ENCODE measurements at places on chromosomes 1 and 21.

- peak; percentile 80 for DNase-seq
Observed at GRCh38 chr1:181768211-181768929, 285.1 kb downstream of the CACNA1E start.

GRCh38 chr1:167934426-167935215, 1.9 kb upstream of the DCAF6 start:
- DNase-seq: no peak

GRCh38 chr1:190377294-190377693, 100.4 kb downstream of the BRINP3 start:
- DNase-seq: no peak

GRCh38 chr1:205438213-205439158, 16.6 kb upstream of the LEMD1 start:
- no peak for DNase-seq

DNA sequence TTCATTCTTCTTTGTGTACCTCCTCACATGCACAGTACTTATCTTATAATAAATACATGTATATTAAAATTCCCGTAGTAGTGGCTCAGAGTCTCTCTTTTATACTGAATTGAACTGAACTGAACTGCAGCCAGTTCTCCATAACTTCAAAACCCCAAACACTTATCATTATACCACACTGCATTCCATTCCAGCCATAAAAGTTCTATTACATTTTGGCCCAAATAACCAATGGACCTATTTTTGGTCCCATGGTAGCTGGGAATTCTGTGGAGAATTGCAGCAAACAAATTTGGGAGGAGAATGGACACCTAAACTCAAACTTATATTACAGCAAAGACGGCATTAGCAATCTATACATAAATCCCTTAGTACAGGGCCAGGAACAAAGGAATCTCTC, 86.6 kb upstream of the C1orf87 start:
- DNase-seq: no peak

DNA sequence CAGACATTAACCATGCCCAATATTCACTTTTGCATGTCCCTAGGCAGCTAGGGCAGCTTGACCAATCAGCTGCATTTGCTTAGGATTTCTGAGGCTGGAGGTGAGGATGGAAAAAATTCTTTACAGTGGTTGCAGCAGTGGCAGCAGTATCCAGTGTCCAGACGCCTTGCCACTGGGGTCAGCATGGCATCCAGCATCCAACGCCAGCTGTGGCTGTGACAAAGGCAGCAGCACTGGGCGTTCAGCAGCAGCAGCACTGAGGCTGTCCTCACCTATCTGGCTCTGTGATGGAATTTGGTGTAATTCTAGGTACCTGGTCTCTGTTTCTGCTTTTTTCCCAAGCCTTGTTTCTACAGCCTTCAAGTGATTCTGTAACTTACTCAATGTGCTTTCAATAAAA, 15.5 kb downstream of the RHBDL2 start:
- DNase-seq: no peak

- no peak for DNase-seq
Observed at GRCh38 chr1:23194119-23194984, 22.9 kb downstream of the HTR1D start.

- DNase-seq: no peak
Observed at GRCh38 chr1:179728271-179728670, 14.8 kb upstream of the FAM163A start.

DNA sequence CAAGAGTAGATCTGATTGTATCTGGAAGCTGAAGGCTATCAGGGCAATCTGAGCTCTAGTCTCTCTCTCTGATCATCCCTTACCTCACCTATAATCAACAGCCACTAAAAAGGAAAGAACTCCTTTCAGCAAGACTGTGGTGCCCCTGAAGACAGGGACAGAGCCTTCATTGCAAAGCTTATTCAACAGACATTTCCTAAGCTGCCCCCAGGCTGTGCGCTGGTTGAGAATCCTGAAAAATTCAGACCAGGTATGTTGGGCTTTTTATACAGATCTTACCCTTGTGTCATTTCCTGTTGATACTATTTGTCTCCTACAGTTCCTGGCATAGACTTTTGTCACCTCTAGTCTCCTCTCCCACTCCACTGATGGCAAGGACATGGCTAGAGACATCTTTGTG, 63.3 kb upstream of the PLA2G4A start:
- DNase-seq: no peak

DNA sequence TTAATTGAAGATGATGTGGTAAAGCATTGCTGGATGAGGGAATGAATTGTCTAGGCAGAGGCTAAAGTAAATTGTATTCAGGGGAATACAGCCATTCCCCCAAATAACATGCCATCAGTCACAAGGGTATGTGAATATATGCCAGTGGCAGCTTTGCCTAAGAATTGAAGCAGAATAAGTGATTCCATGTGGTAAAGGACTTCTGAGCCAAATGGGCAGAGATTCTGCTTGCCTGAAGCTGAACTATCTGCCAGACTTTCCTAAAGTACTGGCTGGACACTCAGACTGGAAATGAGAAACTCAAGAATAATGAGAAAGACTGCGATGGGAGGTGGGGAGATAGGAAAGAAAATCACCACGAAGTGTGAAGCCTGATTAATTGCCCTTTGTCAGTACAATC, 2.4 kb downstream of the LIX1L start:
- DNase-seq: no peak

GRCh38 chr1:209403921-209404320, 179.6 kb upstream of the CAMK1G start:
- no peak for DNase-seq

DNA sequence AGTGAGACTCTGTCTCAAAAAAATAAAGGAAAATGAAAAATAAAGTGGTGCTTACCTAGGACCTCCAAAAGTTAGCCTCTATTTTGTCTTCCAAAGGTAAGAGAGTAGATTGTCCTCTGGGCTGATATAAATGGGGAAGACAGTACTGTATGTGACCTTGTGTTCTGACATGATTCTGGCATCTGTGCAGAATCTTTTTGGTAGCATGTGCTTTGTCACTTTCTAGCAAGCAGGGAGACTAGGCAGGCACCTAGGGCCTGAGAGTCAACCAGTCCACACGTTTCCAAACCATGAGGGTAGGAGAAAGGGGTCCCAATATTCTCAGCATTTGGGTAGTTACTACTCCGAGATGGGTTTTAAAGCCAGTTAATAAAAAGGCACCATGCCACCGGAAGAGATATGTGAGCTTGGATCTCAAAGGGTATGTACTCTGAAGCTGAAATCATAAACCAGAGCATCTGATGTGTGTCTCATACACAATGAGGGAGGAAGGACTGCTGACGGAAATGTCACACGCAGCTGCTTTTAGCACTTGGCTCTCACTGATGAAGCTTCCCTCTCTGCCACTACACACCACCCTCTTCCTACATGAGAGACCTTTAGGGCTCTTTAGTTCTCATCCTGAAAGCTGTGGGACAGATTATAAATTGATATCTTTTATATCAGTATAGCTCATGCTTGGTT, 27.0 kb upstream of the SLC16A1 start:
- no peak for DNase-seq

- DNase-seq: no peak
Observed at GRCh38 chr1:232943679-232944252, 6.6 kb upstream of the NTPCR start.

DNA sequence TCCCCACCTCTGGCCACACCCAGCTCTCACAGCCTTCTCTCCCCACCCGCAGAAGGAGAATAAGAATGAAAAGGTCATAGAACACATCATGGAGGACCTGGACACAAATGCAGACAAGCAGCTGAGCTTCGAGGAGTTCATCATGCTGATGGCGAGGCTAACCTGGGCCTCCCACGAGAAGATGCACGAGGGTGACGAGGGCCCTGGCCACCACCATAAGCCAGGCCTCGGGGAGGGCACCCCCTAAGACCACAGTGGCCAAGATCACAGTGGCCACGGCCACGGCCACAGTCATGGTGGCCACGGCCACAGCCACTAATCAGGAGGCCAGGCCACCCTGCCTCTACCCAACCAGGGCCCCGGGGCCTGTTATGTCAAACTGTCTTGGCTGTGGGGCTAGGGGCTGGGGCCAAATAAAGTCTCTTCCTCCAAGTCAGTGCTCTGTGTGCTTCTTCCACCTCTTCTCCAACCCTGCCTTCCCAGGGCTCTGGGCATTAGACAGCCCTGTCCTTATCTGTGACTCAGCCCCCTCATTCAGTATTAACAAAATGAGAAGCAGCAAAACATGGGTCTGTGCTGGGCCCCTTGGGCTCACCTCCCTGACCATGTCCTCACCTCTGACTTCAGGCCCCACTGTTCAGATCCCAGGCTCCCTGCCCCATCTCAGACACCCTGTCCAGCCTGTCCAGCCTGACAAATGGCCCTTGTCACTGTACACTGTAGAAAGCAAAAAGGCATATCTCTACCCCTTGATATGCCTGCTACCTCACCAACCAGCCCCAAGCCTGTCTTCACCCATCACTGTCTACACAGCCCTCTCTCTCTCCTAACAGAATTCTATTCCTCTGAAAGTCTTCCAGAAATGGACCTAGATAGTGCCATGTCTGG, 3.2 kb downstream of the S100A9 start:
- DNase-seq: no peak

DNA sequence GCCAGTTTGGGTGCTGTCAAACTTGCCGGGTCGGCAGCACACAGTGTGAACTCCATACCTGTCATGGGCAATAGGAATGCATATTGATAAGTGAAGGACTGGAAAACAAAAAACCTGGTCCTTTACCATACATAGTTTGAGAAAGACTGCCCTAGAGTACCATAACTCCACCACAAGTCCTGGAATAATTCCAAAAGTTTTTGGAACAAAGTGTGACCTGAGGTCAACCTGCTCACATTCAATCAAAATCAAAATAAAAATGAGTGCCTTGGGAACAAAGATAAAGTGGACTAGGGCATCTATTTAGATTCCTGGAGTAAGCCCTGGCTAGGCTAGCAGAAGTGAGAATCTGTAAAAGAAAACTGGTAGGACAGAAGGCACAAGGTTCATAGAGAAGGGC, 7.6 kb downstream of the PEX19 start:
- DNase-seq: no peak

- no peak for DNase-seq
Observed at GRCh38 chr1:174953285-174954072, 46.3 kb upstream of the CACYBP start.

- peak; percentile 53 for DNase-seq
Observed at GRCh38 chr1:150484431-150484830, 2.8 kb upstream of the TARS2 start.

GRCh38 chr21:45934085-45934484, 47.5 kb upstream of the COL6A1 start:
- no peak for DNase-seq

DNA sequence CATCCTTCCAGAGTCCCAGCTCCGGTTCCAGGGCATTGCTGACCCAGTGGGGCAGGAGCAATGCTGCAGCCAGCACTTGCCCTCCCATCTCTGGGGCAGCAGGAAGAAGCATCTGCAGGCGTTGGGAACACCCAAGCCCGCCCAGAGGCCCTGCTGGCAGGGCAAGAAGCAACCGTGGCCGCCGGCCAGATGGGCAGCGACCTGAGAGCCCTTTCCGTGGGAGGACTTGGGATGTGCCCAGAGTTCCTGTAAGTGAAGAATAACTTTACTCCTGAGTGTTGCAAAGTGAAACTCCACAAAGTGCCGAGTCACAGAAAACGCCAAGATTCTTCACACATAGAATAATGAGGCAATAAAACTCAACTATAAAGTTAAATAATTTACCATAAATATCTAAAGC, 46.0 kb downstream of the GRIK3 start:
- DNase-seq: no peak

DNA sequence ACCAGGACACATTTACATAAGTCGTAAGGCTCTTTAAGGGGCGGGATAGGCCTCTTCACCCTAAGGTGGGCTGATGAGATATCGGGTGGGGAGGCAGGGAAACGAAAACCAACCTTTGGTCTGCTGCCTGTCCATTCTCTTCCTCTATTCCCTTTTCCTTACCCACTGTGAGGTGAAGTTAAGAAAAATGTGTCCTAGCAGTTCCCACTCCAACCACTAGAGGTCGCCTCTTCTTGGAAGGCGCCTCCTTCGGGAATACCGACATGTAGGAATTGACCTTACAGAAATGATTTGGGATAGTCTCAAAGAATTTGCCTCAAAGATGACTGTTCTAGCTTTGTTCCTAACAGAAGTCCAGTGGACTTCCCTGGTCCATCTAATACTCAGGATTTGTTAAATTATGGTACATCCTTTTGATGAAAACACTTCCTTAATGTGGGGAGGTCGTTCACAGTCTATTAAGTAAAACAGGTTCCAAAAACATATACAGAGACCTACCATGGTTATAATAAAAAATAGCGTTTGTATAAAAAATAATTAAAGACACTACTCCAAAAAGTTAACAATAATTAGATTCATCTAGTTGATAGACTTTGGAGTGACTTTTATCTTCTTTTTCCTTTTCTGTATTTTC, 14.1 kb downstream of the AZIN2 start:
- no peak for DNase-seq

DNA sequence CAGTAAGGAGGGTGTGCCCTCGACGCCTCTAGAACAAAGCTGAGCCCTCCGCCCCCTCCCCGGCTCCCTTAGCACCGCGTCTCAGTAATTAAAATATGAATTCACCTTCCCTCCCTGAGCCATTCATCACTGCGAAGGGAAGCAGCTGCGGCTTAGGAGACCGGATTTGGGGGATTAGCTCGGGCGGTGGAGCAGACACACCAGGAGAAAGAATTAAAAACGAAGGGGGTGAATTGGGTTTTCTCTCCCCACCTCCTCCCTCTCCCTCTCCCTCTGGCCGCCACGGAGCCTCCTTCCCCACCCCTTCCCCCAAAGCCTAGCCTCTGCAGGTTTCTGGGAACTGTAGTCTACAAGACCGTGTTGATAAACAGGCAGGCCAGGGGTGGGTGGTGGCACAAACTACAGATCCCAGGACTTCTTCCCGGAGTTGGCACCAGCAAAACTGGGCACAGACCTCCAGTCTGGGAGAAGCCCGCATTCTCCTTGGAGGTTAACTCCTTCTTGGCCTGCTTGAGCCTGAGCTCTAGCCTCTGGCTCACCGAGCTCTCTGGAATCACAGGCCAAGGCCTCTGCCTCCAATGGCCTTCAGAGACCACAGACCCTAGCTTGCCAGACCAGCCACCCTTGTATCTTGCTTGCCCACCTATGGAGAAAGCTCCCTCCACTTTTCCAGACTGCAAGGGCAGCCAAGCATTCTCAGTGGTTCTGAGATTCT, 10.8 kb downstream of the BLACAT1 start:
- DNase-seq: no peak
